ENCODE measurements at places on chromosomes 3 and 15.

DNA sequence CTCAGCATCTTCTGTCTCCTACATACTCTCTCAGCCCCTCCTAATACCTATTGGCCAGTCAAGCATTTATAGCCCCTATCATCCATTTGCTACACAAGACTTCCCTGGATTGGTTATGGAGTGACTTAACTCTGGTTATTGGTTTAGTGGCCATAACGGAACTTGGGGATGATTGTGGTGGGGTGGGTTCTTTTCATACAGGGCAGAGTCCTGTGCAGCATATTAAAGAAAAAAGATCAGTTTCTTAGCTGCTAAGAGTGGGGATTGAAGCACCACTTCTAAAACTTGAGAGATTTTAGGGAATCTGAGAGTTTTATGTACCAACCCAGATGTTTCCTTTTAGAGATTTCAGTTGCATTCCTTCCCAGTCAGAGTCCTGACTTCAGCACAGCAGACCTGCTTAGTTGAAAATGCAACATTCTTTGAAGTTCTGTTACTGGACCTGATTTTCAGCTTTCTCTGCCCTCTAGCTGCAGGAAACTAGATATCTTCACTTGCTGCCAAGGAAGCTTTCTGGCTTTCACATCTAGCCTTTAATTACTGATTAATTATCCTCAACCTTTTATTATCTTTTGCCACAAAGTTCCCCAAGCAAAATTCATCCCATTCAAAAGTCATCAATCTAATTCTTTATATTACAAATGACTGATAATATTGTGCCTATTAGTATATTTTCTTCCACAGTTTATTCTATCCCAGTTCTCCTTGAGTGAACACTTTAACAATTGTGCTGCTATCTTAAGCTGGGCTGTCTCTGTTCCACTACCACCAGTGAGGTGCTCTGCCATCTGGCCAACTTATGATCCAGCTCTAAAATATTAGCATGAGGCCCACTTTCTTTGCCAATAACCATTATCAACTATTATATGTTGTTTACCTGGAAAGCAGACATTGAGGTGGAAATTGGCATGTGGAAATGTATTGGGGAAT lies 906.0 kb upstream of the ALCAM start:
- DNase-seq: peak; percentile 4

DNA sequence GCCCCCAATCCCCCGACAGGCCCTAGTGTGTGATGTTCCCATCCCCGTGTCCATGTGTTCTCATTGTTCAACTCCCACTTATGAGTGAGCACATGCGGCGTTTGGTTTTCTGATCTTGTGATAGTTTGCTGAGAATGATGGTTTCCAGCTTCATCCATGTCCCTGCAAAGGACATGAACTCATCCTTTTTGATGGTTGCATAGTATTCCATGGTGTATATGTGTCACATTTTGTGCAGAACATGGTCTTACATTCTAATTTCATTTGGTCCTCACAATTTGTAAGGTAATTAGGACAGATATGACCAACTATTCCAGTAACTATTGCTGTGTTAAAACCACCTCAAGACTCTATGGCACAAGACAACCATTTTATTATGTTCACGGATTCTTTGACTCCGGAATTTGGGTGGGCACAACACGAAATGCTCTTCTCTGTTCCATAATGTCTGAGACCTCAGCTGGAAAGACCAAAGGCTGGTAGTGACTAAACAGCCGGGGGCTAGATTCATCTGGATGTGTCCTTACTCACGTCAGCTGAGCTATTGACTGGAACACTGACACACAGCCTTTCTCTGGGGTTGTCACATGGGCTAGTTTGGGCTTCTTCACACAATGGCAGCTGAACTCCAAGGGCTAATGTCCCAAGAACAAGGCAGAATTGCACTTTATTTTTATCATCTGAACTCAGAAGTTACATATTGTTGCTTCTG lies 13.6 kb upstream of the GLCE start:
- DNase-seq: no peak

- DNase-seq: no peak
Observed at GRCh38 chr3:126939733-126940132, 43.2 kb upstream of the PLXNA1 start.

DNA sequence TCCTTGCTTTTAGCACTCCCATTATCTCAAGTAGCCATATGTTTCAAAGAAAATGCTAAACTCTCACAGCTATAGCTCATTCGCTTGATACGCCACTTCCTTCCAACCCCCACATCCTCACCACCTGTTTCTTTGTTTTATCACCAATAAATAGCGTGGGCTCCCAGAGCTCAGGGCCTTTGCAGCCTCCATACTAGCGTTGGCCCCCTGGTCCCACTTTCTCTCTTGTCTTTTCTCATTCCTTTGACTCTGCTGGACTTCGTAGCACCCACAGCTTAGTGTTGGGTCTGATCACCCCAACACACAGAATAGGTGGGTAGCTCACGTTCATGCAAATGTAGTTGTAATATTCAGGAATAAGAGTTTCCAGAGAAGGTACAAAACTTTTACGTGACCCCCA lies 4.1 kb upstream of the GPD1L start:
- DNase-seq: no peak

DNA sequence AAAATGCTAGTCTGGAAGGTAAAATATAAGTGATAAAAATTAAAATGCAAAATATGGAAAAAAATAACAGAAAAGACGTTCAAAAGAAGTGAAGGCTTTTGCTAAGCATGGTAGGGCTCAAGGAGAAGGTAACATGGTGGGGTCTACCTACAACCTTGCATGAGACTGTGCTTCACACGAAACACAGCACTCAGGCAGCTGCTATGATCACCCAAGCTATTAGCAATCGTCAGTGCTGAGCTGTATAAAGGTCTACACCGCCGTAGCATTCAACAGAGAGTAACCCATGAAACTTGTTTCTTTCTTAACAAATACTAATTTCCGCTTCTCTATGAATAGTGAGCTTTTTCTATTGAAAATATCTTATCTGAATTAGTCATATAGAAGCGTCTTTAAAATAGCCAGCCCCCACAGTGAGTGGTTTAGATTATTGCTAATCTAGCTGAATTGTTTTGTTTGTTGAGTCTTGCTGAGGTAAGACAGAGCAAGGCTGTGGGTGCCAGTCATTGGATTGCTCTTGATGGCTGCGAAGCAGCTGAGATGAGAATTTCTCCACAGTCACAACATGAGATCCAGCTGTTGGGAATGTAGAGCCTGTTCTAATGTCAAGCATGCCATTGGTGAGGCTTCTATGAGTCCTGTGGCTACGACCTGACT lies 230.0 kb downstream of the KLF13 start:
- DNase-seq: no peak

DNA sequence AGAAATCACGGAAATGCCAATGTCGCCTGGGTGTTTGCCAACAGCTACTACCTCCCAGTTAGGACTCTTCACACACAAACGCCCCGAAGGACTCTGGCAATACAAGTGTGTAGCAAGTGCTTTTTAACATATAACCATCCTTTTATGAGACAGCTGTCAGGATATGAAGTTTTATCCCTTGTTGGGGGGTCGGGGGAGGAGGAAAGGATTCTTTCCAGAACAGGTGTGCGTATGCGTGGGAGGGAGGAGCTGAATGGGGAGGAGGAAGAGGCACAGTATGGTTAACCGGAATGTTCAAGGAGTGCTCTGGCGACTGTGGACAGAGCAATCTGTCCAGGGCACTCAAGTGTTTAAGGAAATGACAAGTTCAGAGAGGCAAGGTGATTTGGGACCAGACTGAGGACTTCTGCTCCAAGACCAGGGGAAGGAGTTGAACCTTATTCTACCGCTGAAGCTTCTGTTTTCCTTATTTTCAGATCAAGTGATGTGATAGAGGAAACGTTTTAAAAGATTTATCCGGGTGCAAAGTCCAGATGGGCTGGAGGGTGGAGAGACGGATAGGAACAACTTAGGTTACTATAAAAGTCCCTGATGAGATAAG lies 1.3 kb downstream of the TSPAN3 start:
- DNase-seq: no peak

GRCh38 chr15:28140062-28140461 lies 40.9 kb upstream of the OCA2 start:
- no peak for DNase-seq

GRCh38 chr15:101578443-101578894 lies 73.7 kb downstream of the TM2D3 start:
- DNase-seq: no peak

- no peak for DNase-seq
Observed at GRCh38 chr3:182583545-182583944, 209.8 kb upstream of the ATP11B start.

GRCh38 chr15:52117549-52117948 lies 5.0 kb upstream of the BCL2L10 start:
- DNase-seq: no peak

GRCh38 chr15:35720984-35721383 lies 175.0 kb upstream of the DPH6 start:
- DNase-seq: no peak

DNA sequence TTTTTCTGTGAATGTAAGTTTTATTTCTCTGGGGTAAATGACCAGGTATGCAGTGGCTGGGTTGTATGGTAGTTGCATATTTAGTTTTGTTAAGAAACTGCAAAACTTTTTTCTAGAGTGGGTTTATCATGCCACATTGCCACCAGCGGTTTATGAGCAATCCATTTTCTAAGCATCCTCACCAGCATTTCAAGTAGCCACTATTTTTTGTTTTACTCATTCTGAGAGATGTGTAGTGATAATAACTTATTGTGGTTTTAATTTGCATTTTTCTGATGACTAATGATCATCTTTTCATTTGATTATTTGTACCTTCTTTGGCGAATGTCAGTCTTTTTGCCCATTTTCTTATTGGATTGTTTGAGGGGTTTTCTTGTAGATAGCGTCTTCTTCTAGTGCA lies 56.2 kb downstream of the SPRED1 start:
- DNase-seq: no peak

DNA sequence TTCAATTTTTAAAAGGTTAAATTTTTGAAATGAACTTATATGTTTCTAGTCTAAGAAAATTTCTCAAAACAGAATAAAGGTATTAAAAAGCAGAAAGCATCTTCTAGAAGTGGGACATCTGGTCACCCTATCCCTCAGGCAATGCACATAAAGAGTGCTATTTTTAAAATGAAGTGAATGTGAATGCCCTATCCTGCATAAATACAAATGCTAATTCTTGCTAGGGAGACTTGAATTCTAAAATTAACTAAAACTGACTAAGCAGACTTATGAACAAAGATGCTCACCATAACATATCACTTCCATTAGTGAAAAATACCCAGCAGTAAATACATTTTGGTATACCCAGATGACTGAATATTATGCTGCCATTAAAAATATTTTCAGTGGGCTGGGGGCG lies 11.7 kb downstream of the MYO5A start:
- DNase-seq: no peak

GRCh38 chr3:53350652-53351051 lies 3.3 kb upstream of the DCP1A start:
- no peak for DNase-seq

GRCh38 chr3:41640076-41640475 lies 321.8 kb downstream of the ULK4 start:
- DNase-seq: no peak

GRCh38 chr15:91077029-91077428 lies 23.0 kb upstream of the SV2B start:
- no peak for DNase-seq

DNA sequence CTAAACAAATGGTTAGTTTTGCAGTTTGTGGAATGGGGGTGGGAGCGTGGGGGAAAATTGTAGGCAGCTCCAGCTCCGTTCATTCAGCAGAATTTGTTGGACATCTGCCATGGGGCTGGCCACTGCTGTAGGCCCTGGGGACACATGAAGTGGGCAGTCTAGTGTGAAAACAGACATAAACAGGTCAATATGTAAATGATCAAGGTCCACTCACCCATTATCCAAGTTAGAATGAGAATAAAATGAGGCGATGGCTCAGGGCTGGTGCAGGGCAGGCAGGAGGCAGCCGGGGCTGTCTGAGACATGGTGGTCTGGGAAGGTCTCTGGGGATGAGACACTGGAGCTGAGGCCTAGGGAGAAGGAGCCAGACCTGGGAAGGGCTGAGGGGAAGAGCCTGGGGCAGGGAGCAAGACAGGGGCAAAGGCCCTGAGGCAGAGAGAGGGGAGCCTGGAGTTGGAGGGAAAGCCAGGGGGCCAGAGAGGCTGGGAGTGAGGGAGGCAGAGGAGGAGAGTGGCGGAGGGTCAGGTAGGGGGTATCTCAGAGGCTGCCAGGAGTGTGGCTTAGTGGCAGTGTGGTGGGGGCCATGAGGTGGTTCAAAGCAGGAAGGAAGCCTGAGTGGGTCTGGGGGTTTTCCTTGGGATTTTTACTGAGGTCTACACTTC lies 6.2 kb upstream of the SLC6A6 start:
- no peak for DNase-seq

- DNase-seq: no peak
Observed at GRCh38 chr3:190229632-190230424, 92.4 kb downstream of the CLDN1 start.

DNA sequence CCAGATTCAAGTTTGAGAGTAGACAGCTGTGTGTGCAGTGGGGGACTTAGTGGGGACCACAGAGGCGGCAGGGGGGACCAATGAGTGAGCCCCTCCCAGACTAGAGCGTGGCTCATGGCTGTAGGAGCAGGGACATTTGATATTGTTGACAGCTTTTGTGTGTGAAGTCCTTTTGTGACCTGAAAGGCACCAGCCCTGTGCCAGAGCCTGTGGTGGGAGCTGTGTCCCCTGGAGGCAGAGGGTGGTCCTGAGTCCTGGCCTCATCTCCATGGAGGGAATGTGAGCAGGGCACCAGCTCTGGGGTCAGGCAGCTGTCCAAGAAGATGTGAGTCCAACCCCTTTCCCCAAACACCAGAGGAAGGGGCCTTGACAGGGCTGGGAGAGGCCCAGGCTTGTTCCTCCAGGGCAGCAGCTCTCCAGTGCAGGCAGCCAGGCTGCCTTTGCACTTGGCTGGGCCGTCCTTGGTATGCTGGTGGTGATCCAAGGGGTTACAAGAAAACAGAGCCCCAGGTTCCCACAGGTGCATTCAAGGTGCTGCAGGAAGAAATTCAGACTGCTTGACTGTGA lies 10.1 kb upstream of the C3orf22 start:
- DNase-seq: no peak

GRCh38 chr15:47885920-47886319 lies 168.6 kb downstream of the SEMA6D start:
- no peak for DNase-seq

- no peak for DNase-seq
Observed at GRCh38 chr3:10716964-10717363, 99.1 kb upstream of the SLC6A11 start.

DNA sequence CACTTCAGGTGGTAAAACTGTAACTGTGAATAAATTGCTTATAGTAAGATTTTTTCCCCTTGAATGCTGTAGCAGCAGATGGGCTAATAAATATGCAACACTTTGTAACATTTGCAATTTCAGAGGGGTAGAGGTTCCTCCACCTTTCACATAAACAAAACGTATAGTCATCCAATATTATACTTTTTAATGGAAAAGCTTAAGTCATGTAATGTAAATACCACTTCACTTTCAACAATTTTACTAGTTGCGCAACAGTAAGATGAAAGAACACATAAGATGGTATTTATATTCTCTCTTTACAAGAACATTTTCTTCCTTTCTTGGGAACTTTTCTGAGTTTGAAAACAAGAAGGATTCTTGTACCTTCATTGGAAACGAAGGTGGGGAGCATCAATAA lies 56.6 kb upstream of the FAM3D start:
- DNase-seq: no peak
